ENCODE measurements at places on chromosomes 12 and 14.
A peak's percentile ranks its signal among the peaks of the same experiment; 100 is the strongest.

DNA sequence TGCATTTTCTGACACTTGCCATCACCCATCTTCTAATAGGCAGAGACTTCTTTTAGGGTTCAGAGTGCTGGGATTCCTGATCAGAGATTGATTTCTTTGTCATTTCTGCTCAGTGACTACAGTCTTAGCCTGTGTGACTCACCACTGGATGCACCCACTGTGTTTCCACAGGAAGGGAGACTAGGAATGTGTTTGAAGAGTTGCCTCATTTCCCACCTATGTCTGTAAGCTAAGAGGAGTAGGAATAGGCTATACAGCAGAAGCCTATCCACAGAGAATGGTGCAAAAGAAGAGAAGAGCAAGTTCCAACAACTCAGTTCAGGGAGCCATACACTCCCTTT, 60.2 kb upstream of the ACTN1 start:
- DNase-seq, result no peak

DNA sequence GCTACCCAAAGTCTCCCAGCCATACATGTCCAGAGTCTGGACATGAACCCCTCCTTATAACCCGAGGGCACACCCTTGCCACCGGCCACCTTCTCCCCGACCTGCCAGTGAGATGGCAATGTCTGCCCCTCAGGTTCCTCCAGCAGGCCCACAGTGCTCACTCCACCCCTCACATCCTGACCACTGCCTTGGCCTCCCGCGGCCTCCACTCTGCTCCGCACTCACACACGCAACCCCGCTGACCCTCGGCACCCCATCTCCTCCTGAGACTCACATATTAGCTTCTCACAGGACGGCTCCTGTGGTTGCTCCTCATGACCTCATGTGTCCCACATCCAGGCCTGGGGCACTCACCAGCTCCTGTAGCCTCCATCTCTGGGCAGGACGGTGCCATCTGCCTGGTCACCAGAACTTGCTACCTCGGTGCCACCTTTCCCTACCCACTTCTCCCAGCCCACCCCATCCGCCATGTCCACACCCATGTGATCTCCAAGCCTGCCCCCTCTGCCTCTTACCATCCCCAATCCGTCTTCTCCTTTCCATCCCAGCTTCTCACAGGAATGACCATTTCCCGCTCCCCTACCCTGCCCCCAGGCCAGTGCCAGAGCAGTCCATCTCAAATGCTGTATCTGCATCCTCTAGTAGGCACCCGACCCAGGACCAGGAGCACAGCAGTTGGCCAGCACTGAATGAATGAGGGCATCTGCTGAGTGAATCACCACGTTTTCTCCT, 198.6 kb upstream of the DIO3 start:
- DNase-seq, result no peak

DNA sequence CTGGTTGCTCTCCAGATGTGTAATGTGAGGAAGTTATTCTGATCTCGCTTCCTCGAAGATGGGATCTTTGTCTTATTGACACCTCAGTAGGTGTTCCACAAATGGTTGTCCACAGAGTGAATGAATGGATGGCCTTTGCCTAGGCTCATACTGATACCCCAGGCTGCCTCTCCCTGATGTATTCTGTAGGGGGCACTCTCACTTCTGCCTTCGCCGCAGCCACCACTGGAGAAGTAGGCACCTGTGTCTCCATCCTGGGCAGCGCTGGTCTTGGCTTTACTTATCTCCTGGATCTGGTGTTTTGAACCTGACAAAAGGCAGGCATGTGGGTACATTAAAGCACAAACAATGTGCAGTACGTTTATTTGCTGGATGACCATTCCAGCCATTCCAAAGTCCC, 82.1 kb downstream of the ZFP36L1 start:
- DNase-seq, result no peak

DNA sequence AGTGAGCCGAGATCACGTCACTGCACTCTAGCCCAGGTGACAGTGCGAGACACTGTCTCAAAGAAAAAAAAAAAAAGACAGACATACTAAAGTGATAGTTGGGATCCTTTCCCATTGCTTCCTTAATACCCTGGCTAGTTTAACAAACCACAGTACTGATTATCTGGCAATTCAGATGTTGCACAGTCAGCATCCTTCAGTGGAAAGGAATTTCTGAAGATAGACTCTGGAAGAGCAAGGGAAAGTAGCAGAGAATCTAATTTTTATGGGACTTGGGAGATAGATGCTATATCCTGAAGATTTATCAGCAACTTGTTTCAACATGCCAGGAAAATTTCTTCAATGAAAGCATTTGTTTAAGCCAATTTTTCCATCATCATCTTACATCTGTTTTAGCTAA, 6.5 kb upstream of the PPFIBP1 start:
- no peak for DNase-seq

DNA sequence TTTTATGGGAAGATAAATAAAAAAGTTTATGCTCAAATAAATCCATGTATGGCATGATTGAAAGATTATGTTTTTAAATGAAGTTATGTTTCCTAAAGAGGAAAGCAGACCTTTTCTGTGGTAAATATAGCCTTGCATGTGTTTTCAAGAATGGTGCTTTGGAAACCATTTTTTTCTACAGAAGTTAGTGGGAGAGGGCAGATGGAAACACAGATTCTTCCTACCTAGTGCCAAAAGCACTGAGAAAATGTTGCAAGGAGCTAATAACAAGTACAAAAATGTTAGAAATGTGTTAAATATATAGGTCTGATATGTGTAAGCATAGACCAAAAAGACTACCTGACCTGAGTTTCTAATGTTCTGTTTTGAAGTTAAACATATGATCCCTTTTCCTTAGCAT, 24.3 kb downstream of the TECPR2 start:
- DNase-seq, result no peak

DNA sequence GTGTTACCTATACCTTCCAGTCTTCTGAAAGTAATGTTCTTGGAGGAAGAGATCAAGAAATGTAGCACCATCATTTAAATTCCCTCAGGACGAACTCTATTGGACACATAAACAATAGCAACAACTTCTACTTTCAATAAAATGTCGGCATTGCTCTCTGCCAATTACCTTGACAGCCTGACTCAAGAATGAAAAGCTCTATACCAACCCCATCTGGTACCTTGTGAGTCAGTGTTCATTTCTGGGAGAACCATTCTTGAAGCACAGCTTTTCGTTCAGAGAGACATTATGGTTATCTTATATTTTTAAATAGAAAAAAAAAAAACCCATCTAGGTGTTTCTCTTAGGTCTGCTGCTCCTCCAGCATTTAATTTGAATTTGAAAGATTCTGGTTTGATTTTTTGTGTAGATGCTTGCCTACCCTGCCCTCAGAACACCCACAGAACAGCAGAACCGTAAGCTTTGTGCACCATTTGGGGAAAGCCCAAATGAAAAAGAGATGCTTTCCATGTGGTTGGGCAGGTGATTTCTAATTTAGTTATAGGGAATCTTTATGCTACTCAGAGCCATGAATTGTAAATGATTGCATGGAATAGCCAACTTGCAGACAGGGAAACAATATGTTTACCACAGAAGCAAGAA, 156.0 kb downstream of the SAMD4A start:
- no peak for DNase-seq

- peak; percentile 69 for DNase-seq
Measured at GRCh38 chr14:21525962-21526671, at the start of gene SALL2. SALL2 (minus strand) TSS chr14:21526346; CDS start chr14:21526127, 219 bp downstream.

GRCh38 chr14:23441076-23441475, 5.6 kb upstream of the MYH7 start:
- no peak for DNase-seq

DNA sequence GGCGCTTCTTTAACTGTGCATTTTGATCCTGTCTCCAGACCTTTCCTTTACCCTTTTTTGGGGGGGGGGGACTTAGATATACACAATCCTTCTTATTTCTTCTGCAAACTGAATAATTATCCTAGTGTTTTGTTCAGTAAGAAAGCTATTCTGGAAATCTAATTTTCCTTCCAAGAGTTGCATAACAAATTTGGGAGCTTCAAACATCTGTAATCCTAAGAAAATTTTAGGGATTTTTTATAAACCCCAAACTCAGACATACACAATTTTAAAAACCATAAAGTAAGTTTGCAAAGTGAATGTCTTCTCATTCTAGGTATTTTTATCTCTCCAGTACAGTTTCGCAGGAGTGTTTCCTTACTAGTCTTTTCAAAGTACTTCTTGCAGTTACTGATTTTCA, 182.7 kb upstream of the E2F7 start:
- DNase-seq, result no peak

DNA sequence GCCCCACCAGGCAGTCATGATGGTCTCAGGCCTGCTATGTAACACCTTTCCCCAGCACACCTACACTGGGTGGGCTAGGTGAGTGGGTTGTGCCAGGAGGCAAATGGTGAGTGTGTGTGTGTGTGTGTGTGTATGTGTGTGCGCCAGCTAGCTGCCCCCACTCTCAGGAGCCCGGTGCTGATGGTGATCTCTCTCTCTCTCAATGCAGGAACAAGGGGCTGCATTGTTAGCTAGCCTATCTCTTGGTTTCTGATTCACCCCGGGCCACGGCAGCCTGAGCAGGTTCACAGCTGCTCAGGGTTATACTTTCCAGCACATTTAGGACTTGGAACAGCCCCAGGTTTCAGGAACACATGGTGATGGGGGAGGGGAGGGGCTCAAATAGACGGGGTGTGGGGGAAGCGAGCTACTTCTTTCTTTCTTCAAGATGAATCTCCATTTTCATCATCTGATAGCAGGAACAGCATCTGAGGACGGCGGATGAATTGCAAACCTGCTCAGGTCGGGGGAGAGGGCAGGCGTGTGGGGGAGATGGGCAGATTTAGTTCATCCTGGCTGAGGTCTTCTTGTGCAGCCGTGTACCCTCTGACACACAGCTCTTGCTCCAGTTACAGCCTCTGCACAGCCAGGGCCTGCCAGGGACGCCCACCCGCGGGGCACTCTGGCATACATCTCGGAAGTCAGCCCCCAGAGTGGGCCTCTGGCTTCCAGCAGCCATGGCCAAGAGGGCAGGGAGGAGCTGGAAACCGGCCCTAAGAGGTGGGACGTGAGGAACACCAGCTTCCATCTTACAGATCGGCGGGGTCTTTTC, 137.6 kb downstream of the ZFP36L1 start:
- DNase-seq, result no peak

DNA sequence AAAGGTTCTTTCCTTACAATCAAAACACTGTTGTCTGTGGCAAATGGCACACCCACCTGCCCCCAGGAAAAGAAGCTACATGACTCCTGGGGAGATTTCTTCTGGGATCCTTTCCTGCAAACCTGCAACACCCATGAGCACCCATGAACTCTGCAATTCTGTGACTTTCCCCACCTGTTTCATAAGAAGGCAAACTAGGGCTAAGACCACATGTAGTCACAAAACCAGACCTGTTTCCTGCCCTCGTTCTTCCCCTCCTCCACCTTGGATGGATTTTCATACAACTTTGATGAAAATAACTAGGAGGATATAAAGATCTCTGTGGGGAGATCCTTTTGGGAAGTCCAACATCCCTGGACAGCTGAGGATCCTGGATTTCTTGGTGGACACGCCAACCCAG, 1084.7 kb downstream of the BCL11B start:
- DNase-seq, result no peak

GRCh38 chr12:112456029-112456428, 37.3 kb downstream of the PTPN11 start:
- DNase-seq, result no peak

DNA sequence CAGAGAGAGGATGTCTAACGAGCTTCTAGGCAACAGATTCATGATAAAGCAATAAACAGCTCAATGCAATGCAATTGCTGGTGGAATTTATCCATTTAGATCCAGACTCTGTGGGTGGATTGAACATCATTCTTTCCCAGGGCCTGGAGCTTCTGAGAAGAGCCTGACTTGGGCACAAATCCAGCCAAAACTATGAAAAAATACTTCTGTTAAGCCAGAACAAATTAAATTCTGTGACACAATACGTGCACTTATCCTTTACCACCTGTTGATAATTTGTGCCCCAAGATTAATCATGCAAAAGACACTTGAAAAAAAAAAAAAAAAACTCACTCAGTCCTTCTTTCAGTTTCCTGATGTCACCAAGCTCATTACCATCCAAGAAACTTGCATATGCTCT, 446.0 kb upstream of the DCN start:
- no peak for DNase-seq

- DNase-seq, result no peak
Measured at GRCh38 chr12:93571925-93572711, at the start of gene SOCS2. SOCS2 (plus strand) TSS chr12:93572675; CDS start chr12:93572898, 223 bp downstream.

- DNase-seq, result no peak
Measured at GRCh38 chr14:102323102-102323501, 3.6 kb downstream of the ZNF839 start.

DNA sequence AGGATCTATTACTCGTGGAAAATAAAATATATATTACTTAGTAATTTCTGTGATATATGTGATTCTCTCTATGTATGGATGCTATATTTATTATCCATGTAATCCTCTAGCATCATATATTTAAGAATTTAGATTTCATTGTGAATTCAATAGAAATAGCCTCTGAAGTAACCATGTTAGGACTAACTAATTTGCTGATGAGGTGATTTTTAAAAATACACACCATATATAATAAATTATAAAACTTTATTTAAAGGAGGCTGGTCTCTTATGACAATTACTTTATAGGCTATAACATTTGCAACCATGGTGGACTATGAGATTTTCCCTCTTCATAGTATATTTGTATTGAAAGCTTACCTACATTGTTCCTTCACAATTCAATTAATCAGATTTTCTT, 424.9 kb upstream of the MGAT4C start:
- no peak for DNase-seq

- no peak for DNase-seq
Measured at GRCh38 chr14:58145936-58146335, 6.1 kb downstream of the ARMH4 start.

DNA sequence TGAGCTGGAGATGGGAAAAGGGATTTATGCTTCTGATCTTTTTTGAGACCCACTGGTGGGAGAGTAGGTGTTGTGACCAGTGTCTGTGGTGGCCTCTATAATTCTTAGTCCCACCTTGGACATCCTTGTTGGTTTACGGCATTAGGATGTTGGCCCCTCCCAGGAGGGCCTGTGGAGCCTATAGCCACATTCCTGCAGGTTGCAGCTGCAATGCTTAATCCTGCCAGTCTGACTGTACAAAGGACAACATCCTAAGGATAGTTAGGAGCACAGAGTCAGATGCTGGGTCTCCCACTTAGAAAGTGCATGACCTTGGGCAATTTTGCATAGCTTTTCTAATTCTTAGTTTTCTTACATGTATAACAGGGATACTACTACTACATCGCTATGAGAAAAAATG, 150.9 kb upstream of the SLC38A2 start:
- DNase-seq, result no peak

- no peak for DNase-seq
Measured at GRCh38 chr14:87979689-87980088, 13.3 kb downstream of the GALC start.

GRCh38 chr12:131250028-131250950, 296.6 kb downstream of the ADGRD1 start:
- DNase-seq, result no peak

DNA sequence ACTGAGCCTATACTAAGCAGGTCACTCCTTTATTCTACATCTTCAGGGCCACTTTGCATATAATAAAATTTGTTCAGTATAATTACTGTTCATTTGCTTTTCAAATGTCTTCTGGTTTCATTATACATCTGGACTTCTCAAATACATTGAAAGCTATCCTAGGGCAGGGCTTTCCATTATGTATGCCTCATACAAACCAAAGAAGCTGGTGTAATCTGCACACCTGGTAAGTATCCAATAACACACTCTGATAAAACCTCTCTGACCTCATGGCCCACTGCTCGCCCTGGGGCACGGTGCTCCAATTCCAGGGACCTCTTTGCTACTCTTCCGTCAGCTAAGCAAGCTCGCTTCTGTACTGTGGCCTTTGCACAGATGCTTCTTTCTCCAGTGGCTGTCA, 21.9 kb upstream of the ISM2 start:
- no peak for DNase-seq

GRCh38 chr12:70722584-70723343, 85.5 kb upstream of the PTPRB start:
- DNase-seq, result no peak

- no peak for DNase-seq
Measured at GRCh38 chr14:78329371-78329770, 159.2 kb downstream of the NRXN3 start.

Data from effector CD8-positive, alpha-beta T cell (primary cell).